ENCODE measurements at places on chromosomes 12 and 14.

GRCh38 chr12:92336641-92337040 is 191.0 kb upstream of the BTG1 start:
- DNase-seq = no peak

DNA sequence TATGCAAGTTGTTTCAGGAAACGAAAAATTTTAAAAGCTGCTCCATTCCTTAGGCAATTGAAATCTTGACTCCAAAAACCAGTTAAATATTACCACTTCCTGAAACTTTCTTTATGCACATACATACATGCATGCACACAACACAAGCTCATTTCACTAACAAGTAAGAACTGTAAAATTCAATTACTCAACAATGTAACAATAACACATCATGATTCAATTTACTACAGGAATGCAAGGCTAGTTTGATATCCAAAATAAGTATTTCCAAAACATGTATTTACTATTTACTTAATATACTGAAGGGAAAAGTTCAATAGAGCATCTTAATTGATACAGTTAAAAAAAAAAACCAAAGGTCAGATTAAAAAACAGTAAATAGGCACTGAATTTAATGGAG is 19.6 kb downstream of the NAP1L1 start:
- no peak for DNase-seq

- no peak for DNase-seq
These were observed 160.6 kb downstream of the CAPZA3 start for GRCh38 chr12:18898470-18898869.

GRCh38 chr12:49260571-49261363 is 4.1 kb upstream of the TUBA1C start:
- no peak for DNase-seq

GRCh38 chr12:115199831-115200230 is 515.9 kb upstream of the TBX3 start:
- no peak for DNase-seq

- DNase-seq = no peak
These were observed 124.9 kb upstream of the ATXN7L3B start for GRCh38 chr12:74412606-74413230.

DNA sequence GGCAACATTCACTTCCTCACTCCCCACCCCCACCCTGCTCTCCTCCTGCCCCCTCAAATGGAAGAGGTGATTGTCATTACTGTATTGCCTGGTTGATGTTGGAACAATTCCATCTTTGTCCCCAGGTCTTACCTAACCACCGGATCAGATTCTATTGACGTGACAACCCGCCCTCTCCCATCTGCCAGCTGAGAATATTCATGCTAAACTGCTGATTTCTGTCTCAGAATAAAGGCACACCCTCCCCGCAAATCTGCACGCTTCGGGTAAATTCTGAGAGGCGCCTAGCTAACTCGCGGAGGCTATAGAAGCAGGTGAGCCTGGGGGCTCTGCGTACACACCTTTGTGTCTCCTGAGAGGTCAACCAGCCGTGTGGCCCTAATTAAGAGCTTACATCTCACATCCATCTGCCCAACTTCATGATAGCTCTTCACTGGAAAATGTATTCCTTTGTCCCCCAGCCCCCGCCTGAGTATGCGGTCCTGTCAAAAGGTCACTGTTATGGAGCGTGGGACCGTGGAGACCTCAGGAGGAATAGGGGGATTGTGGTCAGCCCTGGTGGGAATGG is 1054.3 kb downstream of the VRK1 start:
- no peak for DNase-seq

- DNase-seq = no peak
These were observed 36.8 kb downstream of the PLXNC1 start for GRCh38 chr12:94184995-94185719.

- no peak for DNase-seq
These were observed 87.0 kb downstream of the SEC23A start for GRCh38 chr14:39015964-39016577.

- no peak for DNase-seq
These were observed 1.2 kb downstream of the GSC start for GRCh38 chr14:94768521-94769390.

GRCh38 chr14:70619708-70620107 is 19.3 kb upstream of the MED6 start:
- DNase-seq = no peak

- DNase-seq = no peak
These were observed 78.5 kb downstream of the CCDC91 start for GRCh38 chr12:28268608-28269229.

GRCh38 chr12:91332302-91332701 is 149.7 kb upstream of the DCN start:
- no peak for DNase-seq

GRCh38 chr14:56168007-56168616 is 49.9 kb downstream of the PELI2 start:
- DNase-seq = no peak

DNA sequence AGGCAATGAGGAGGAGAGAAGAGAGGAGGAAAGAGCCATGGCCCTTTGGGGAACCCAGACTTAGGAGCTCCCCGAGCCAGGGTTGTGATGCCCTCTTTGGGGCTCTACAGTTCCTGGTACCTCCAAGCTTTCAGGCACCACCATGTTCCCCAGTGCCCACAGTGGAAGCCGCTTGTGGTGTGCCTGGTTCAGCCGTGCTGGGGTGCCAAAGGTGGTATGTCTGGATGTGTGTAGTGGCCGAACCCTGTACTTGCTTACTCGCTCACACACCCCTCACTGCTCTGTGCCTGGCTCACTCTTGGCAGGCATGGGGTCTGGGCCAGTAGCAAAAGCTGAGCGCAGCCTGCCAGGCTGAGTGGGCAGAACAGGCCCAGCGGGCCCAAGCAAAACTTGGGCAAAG is 210.7 kb downstream of the MON2 start:
- no peak for DNase-seq

GRCh38 chr14:34034447-34035176 is 83.7 kb upstream of the EGLN3 start:
- DNase-seq = no peak

GRCh38 chr12:45685680-45686079 is 43.8 kb upstream of the ARID2 start:
- no peak for DNase-seq

GRCh38 chr12:130764073-130764472 is 48.0 kb upstream of the RIMBP2 start:
- no peak for DNase-seq

GRCh38 chr12:84763107-84763506 is 149.5 kb downstream of the SLC6A15 start:
- DNase-seq = no peak

DNA sequence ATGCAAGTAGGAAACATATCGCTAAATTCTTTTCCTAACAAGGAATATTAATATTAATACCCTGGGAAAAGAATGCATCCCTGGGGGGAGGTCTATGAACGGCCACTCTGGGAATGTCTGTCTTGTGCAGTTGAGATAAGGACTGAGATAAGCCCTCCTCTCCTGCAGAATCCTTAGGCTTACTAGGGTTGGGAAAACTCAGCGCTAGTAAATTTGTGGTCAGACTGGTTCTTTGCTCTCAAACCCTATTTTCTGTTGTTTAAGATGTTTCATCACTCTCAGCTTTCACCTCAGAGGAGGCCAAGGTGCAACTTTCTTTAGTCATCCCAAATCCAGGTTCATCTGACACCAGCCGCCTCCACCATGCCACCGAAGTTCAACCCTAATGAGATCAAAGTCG is 11.2 kb upstream of the RESF1 start:
- DNase-seq = no peak

DNA sequence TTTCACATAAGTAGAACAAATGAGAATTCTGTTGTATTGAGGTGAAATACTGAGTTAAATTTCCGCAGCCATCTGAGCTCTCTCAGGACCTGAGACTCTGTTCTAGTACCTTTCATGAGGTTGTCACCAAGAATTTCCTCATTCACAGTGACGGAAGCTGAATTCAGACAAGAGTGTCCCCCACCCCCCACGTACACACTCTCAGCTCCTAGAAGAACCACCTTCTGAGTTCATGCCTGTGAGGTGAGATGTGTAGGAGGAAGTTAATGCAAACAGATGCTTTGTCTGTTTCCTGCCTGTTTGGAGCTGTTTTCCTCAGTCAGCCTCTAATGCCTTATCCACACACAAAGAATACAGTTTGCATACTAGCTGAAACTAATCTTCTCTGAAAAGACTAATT is 18.2 kb downstream of the BICDL1 start:
- DNase-seq = no peak

GRCh38 chr12:115354007-115354890 is 670.3 kb upstream of the TBX3 start:
- DNase-seq = peak; percentile 18

DNA sequence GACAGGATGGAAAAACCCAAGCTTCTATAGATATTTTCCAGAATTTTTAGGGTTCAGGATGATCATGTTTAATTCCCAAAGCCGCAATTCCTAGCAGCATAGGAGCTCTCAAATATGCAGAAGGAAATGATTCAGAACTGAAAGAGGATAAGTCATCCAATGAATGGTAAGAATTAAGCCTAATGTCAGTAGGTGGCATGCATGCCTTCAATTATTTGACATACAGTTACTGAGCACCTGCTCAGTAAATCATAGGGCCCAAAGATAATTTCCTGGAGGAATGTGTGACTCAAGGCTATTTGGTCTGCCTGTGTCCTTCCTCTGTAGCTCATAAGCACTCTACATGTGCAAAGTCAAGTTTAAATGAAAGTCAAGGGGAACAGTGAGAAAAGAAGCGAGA is 116.8 kb upstream of the SLC38A4 start:
- no peak for DNase-seq

DNA sequence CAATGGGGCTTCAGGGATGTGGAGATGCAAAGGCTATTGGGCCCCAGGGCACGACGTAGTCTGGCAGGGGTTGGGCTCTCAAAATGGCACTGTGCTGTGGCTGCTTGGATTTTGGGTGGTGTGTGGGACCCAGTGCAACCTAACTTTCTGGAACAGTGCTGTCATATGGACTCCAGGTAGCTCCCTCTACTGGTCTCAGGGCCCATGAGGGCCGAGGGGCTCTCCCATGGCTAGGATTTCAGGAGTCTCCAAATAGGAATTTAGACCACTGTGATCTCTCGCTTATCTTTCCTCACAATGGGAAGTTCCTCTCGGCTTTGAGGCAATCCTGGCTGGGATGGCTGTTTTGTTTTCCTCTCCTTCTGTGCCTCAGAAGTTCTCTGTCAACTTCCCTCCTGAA is 68.2 kb upstream of the MUCL1 start:
- DNase-seq = no peak

- no peak for DNase-seq
These were observed 237.4 kb upstream of the RGS6 start for GRCh38 chr14:71694591-71695530.

- no peak for DNase-seq
These were observed 21.1 kb downstream of the ENTPD5 start for GRCh38 chr14:73997944-73998447.

GRCh38 chr12:48640428-48640827 is 41.6 kb downstream of the KANSL2 start:
- no peak for DNase-seq

DNA sequence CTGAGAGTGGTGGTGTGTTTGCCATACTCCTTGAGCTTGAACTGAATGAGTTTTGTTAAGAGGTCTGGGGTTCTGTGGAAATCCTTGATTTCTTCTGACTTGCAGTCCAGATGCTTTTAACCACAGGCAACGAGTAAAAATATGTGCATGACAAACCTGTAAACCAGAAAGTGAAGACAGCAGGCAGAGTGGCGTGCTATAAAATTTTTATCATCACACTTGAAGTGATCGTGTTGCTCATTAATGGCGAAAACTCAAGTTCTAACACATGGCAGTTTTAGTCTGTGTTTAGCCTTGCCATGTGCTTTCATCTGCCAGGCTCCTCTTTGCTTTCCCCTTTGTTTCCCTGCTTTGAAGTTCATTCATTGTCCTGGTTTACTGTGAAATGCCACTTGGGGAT is 28.0 kb downstream of the TXNRD1 start:
- DNase-seq = no peak

GRCh38 chr14:71136386-71137060 is 229.3 kb downstream of the PCNX1 start:
- no peak for DNase-seq

DNA sequence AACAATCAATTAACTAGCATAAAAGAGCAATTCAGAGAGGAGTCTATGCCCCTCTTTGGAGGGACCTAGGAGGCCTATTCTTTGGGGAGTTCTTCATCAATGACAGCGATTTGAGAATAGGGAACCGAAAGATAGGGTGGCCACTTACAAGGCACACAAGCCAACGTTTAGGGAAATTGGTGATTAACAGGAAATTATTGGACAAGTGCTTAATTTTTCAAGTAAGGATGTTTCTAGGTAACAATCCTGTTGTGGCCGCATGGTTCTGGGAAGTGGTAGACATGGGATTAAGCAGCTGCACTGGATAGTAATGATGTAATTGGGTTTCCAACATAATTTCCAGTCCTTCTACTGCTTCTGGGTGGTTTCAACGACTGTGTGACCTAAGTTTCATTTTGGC is 83.2 kb downstream of the HMGA2 start:
- DNase-seq = no peak

DNA sequence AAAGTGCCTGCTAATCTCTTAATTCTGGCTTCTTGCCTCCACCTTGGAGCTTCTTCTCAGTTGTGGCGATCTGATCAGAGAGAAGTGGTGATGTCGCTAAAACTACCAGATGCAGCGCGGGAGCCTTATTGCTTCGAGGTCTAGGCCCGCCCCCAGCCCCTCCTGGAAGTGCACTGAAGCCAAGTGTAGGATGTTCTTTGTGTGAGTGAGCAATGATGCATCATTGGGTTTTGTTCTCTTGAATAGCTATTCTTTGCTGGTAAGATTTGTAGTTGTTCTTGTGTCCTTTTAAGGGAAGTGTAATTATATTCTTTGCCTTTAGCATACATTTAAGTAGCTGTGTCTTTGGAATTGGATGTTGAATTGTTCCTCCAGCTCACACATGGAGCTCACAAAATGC is 35.8 kb downstream of the MTHFD1 start:
- no peak for DNase-seq

DNA sequence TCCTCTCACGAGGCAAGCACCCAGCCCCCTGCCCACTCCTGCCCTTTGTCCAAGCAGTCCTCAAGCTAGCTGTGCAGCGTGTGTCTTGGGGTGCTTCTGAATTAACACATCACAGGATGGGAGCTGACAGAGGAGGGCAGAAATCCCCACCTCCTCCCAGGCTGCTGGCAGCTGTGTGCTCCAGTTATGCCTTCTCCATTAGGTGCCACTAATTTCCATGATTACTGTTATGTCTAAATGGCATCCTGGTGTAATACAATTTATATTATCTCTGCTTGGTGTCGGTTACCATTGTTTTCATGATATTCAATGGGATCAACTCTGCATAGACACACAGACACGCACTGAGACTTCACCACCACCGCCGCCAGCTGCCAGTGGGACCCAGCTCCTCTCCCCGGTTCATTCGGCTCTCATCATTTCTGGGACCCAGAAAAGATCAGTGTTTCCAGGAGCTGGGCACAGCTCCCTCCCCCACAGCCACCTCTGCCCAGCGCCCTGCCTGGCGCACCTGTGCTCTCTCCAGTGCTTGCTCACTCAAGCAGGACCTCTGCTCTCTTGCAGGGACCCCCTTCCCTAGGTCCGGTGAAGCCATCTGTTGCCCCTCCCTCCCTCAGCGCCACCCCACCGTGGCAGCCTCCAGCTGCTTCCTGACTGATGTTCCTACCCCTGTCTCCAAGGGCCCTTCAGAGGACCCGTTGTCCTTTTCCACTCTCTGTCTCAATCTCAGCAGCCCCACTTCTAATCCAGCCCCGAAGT is 167.5 kb upstream of the FKBP4 start:
- DNase-seq = no peak

GRCh38 chr12:107229827-107230226 is 136.5 kb upstream of the CRY1 start:
- DNase-seq = no peak

All from heart right ventricle (tissue), 16 donors.